ENCODE measurements at places on chromosomes 12 and 14.
A peak's percentile ranks its signal among the peaks of the same experiment; 100 is the strongest.

GRCh38 chr12:42958291-42958674 is 368.7 kb upstream of the PRICKLE1 start:
- DNase-seq = no peak

DNA sequence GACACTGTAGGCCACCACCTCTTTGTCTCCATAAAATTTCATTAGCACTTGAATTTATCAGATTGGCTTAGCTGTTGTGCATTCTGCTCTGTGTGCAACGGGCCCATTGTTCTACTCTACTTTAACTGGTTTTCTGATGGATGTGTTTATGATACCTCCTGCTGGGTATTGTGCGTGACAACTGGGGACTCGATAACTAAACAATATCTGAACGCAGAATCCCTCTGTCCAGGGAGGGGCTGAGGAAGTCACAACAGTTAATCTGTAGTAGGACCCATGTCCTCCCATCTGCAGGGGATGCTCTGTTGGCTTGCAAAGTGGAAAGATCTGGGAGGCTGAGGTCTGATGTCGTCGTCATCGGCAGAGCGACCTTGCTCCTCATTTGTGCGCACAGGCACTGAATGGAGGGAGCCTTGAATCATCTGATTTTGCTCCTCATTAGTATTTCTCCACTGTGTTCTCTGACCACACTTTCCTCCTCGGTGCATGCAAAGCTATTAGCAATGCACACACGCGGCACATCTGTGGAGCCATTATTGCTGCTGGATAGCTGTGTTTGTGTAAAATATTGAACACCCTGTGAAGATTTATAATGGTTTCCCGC is 422.5 kb downstream of the NRXN3 start:
- DNase-seq = no peak

DNA sequence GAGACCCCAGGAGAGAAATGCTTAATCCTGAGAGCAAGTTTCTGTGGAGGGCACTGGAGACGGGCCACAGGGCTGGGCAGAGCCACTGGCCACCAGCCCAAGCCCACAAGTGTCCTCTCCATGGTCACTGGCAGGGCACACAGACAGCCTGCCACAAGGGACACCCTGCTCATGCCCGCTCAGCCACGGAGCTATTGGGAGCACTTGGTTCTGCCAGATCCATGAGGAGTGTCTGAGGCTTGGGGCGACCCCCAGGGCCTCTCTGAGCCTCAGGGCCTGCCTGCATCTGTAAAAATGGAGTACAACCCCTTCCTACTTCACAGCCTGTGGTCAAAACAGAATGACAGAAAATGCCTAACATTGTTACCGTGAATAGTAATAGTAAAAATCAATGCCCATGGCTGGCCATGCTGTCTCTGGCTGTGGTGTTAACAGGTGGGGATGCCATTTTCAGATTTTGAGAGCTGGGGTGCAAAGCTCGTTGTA is 3.2 kb downstream of the PGF start:
- DNase-seq = no peak

DNA sequence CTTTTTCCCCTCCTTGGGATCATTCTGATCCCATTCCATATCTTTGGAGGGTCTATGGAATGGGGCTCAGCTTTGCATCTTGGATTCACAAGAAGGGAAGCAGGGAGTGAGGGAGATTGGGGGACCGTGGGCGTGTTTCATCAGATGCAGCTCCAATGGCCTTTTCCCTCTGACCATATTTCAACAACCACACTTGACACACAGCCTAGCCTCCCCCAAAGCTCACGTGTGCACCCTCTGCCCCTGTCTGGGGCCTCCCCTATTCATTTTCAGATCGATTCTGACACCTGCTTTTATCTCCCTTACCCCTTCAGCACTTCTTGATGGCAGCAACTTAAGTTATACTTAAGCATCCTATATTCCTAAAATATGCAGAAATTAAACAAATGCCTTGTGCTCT is 126.6 kb downstream of the CHST11 start:
- DNase-seq = no peak

- DNase-seq = no peak
These were observed 637 bp downstream of the PTMS start for GRCh38 chr12:6766651-6767349.

DNA sequence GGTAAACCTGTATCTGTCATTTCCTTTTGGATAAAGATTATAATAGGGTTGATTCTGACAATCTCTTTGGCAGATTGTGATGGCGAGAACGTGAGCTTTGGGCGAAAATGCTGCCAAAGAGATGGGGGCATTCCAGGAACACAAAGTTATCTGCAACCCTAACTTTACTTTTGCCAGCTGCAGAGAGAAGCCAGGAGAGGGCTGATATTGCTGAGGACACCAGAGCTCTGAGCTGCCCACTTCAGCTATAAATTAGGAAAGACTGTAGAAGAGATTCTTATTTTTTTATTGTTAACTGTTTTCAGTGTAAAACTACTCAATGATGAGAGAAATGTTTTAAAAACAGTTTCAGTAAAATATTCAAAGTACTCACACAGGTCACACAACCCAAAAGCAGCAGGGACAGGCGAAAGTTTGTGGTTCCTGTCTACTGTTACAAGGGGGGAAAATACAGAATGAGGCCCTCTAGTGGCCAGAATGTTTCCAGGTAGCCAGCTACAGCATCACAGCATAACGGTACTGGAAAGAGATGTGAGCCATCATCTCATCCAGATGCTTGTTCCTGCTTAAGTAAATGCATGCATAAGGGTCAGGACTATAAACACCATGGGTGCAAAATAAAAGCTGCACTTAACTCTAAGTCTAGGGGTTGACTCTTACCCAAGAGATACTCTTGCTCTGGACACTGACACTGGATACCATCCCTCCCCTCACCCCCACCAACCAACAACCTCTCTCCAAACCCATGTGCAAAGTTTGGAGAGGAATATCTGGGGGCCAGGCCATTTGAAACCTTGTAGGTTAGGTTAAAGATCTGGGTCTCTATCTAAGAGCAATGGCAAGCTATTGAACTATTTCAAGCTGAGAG is 498.4 kb downstream of the RMST start:
- DNase-seq = no peak

GRCh38 chr14:26925876-26926584 is 328.2 kb upstream of the NOVA1 start:
- no peak for DNase-seq

- DNase-seq = no peak
These were observed 15.4 kb upstream of the TNS2 start for GRCh38 chr12:53034459-53034858.

DNA sequence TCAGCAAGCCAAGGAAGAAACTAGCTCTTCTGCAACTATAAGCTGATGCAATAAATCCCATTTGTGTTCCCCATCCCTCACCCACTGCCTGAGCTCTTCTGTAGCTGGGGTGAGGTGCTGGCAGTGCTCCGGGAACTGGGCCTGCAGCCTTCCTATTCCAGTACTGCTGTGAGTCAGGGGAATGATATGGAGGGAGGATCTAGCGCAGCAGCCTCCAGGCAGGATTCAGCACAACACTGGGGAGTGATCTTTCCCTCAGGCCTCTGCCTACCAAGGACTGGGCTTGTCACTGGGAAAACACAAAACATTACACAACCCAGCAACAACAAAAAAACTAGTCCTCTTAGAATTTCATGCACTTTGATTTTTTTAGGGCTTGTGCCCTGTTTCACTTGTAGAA is 58.7 kb downstream of the ST8SIA1 start:
- DNase-seq = peak; percentile 25

DNA sequence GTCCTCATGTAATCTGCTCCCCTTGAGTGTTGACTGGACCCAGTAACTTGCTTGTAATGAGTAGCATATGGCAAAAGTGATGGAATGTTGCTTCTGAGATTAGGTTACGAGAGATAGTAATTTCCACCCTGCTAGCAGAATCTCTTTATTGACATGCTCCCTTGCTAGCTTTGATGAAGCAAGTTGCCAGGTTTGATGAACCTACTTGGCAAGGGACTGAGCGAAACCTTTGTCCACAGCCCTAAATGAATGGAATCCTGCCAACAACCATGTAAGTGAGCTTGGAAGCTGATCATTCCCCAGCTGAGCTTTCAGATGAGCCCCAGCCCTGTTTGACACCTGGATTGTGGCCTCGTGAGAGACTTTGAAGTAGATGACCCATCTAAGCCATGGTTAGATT is 120.8 kb upstream of the PLXNC1 start:
- no peak for DNase-seq

DNA sequence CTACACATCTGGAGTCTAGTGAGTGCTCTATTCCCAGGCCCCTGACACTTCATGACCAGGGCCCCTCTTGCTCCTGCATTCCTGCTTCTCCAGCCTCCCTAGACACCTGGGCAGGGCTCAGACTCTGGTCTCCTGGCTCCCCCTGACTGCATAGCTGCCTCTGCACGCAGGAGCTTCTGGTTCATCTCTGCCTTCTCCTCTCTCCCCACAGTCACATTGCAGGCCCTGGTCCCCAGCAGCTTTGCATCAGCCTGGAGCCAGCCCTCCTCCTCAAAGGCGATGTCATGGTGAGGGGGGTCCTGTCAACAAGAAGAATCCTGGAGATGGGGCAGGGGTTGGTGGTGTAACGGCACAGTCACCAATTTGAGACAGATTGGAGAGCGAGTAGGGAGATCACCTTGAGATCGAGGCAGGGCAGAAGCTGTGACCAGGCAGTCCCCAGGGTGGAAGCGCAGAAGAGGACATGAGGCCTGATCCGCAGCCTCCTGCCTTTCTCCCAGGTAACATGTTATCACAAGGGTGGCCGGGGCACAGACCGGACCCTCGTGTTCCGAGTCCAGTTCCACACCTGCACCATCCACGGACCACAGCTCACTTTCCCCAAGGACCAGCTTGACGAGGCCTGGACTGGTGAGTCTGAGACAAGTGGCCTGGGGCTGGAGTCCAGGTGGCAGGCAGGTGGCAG is 8.1 kb downstream of the TNS2 start:
- DNase-seq = no peak

DNA sequence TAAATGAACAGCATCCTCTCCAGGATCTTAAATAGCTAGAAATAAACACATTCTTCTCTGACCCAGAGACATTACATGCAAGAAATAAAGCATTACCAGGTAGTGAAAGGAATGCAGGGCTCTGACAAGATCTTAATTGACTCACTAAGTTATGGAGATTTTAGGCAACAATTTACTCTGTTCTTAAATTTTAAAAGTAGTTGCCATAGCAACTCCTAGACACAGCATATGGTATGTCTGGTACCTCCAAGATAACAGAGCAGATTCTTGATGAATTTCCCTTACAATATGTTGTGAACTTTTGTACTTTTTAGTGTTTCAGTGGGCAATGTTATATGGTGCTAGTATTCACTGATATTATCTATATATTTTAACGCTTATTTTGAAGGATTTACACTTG is 76.7 kb upstream of the G2E3 start:
- DNase-seq = no peak

DNA sequence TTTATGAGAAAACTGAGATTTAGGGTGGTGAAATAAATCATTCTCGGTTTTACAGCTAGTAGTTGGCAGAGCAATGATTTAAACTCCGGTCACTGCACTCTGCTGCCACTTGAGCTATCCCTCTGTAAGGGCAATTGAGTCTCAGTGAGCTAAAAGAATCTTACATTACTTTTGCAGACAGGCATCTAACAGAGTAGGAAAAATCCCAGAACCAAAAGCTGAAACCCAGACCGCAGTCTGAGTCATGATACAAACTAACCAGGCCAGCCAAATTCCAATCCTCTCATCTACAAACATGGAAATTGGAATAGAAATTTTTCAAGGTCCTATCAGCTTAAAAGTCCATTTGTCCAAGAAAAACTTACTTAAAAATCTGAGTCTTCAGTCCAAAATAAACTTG is 73.7 kb downstream of the ANKS1B start:
- DNase-seq = no peak

- DNase-seq = no peak
These were observed 3.1 kb downstream of the MAP3K12 start for GRCh38 chr12:53495903-53496751.

DNA sequence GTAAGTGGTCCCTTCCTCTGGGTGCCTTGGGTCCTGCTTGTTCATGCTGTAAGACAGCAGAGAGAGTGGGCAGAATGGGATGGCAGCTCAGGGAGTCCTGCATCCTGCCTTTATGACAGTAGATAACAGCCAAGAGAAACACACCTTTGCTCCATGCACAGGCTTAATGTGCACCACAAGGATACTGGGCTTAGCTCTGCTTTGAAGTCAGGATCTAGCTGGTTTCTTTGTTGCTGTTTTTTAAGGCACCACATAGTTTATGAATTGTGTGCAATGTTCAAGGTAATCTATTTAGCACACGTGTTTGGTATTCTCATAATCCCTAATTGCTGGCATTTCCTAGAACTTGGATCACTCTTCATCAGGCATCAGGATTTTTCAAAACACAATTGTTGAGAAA is 239.5 kb upstream of the DCN start:
- DNase-seq = no peak

GRCh38 chr12:31288381-31288780 is 37.6 kb downstream of the SINHCAF start:
- DNase-seq = no peak

- DNase-seq = no peak
These were observed 30.1 kb upstream of the DHRS7 start for GRCh38 chr14:60195179-60195810.

GRCh38 chr12:102682366-102683289 is 202.3 kb upstream of the IGF1 start:
- DNase-seq = no peak

DNA sequence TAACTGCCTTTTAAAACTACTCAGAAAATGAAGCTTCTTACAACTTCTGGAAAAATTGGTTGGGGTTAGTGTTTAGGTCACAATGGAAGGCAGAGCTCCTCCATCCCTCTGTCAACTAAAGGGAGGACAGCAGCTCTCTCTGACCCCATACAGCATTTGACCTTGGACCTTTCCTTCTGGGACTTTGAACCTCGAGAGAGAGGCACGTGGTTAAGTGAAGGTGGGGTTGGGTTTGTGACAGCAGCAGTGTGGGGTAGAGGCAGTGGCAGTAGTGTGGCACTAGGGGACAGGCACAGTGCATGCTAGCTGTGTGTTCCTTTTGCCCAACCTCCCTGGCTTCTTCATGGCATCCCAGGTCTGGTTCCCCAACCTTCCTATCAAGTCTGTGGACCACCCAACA is 9.4 kb upstream of the C12orf75 start:
- no peak for DNase-seq

DNA sequence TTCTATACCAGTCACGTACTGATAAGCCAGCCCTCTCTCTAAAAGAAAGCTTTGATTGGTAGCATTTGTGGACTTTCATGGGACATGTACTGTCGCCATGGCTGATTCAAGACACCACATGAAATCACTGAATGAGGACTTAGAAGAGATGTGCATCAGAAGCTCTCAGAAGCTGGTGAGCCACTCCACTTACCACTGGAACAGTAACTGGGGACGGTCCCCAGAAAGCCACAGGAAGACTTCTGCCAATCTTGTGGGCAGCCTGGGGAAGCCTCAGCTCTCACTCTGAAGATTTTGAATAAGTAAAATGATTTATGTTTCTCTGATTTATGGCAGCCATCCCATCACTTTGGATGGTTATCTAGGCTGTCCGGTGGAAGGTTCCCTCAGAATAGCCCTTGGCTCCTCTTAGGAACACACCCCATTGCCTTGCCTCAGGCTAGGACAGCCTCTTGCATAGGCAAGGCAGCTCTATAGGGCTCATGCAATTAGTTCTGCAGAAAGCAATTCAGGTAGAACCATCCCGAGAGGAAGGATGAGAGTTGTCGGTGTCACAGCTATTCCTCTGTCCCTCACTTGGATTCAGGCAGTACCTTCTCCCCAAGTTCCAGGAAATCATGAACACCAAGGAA is 9.8 kb downstream of the DHRS1 start:
- no peak for DNase-seq
